ENCODE measurements at places on chromosomes 4 and X.
A peak's percentile ranks its signal among the peaks of the same experiment; 100 is the strongest.

GRCh38 chr4:5710065-5710960 is 688 bp upstream of the EVC start:
- no peak for DNase-seq

GRCh38 chrX:7617994-7618393 is 225.0 kb upstream of the VCX start:
- no peak for DNase-seq

DNA sequence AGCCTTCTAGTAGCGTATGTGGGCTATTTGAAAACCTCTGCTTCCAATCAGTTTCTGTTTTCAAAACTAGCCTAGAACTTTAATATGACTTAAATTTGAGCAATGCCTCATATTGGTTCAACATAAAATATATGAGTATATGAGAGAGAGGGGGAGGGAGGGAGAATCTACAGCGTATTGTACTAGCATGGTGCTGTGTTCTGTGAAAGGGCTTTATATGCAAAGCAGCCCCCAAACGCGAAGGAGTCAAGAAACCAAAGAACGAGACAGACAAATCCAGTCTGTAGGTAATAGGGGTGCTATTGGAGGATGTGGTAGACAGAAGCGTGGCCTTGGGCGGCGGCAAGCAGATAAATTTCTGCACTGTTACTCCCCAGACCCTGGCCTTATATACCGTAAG is 784 bp upstream of the ANXA5 start:
- peak; percentile 4 for DNase-seq

DNA sequence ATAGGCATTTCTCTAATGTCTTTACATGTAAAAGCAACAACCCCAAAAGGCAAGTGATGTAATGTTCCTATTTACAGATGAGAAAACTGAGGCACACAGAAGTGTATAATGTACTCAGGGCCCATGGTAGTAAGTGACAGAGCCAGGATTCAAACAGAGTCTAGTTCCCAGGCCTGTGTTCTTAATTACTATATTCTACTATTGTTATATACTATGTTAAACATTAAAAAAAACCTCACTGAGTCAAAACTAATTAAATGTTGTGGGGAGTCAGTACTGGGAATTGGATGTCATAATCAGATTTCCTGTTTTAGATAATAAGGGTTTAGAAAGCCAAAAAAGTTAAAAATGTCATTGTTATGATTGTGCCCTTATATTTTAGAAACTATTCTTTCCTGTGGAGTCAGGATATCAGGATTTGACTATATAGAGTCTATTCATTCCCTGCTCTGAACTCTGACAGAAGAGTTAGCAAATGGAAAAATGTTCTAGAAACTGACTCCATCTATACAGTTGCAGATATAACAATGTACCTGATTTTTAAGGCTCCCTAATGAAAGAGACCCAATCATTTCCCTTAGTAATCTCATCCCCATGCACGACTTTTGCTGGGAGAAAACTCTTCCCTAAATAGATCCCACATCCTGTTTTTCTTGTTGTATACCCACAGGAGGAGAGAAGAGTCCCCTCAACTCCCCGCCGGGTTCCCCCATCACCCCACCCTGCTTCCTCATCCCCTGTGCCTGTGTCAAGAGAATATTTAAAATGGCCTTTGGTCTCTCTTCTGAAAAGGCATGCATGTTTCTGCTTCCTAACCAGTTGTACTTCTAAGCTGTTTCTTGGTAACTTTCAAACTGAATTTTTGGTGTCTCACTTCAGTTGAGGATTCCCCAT is 69.7 kb downstream of the REELD1 start:
- no peak for DNase-seq

- DNase-seq, result no peak
These were observed at the start of gene DKK2 for GRCh38 chr4:107035819-107036583. TSS of gene DKK2 (minus strand) at chr4:107036313. CDS start at chr4:107035591, 722 bp downstream.

GRCh38 chr4:7505116-7505900 is 70.6 kb upstream of the PSAPL1 start:
- no peak for DNase-seq

GRCh38 chrX:130878350-130879341 is 24.4 kb downstream of the ENOX2 start:
- no peak for DNase-seq

DNA sequence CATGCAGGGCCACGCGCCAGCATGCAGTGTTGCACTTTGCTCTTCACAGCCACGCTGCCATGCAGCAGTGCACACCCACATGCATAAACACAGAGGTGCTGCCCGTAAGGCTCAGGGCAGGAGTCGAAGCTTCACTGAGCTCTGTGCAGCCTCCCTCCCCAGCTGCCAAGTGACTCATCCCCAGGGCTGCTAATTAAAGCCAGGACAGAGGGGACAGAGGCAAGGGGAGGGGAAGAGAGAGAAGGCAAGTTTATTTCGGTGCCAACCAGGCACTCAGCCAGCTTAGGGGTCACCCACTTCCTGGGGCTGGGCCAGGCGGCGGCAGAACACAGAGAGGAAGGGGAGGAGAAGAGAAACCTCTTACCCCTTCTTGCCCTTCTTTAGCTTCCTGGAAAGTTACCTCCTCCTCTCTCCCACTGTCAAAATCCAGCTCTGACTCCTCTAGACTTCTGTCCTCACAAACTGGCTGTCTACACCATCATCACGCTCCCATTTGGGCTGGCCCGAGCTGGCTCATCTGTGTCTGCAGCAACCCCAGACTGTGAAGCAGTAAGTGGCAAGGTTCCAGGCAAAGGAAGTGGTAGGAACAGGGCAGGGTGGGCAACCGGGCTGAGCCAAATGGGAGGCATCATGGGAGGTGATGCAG is 6.2 kb upstream of the IQSEC2 start:
- peak; percentile 28 for DNase-seq

DNA sequence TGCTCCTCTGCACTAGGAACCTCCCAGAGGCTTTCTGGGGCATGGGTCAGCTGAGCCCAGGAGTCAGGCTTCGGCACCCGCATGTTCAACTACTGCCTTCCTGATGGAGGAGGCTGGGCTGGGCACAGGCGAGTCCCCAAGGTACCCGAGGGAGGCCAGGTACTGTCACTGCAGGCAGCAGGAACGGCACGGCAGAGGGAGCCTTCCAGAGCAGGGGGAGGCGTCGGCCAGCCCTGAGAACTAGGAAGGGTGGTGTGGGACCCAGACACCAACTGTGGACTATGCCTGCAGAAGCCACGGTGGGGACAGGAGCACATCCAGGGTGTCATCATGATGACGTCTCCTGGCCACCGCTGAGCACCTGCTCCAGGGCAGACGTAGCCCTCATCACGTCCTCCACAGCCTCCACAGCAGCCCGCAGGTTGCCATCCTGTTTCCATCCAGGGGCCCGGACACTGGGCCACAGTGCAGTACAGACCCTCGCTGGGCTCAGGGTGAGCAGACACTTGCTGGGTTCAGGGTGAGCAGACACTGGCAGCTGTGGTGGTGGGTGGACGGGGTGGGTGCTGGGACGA is 40.8 kb downstream of the SORCS2 start:
- no peak for DNase-seq

GRCh38 chr4:121943941-121944340 is 7.9 kb downstream of the TRPC3 start:
- DNase-seq, result no peak

GRCh38 chrX:16979226-16979625 is 32.8 kb downstream of the REPS2 start:
- DNase-seq, result no peak

GRCh38 chr4:121011138-121011537 is 61.2 kb downstream of the NDNF start:
- DNase-seq, result no peak

GRCh38 chrX:108332281-108332680 is 105.9 kb downstream of the COL4A6 start:
- no peak for DNase-seq

DNA sequence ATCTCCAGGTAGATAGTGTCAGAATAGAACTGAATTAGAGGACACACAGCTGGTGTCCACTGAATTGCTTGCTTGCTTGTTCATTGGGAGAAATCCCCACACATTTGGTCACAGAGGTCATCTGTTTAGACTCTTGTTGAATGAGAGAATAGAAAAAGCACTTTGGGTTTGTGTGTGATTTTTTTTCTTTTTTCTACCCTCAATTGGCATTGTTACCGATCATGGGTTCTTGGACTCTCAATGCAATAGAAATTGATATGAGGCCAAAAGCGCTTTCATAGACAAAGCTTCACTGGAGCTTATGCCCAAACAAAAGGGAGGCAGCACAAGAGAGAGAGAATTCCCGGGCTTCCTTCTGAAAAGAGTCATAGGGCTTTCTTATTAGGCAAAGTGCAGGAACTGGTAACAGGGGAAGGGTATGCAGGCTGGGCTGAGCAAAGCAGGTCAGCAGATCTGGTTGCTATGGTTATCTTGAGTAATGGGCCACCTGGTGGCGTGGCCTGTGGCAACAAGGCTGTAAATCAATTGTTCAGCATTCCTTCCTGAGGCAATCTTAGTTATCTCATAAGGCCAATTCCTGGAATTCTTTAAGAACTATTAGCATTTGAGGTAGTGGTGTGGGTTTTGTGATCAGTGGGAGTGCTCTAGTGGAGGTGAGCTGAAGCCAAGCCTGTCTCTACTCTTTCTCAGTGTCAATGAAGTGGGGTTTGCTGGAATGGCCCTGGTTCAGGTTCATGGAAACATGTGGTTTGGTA is 5.3 kb upstream of the GPR82 start:
- no peak for DNase-seq

GRCh38 chr4:86536151-86536550 is 58.0 kb upstream of the PTPN13 start:
- no peak for DNase-seq

- no peak for DNase-seq
These were observed 123.6 kb upstream of the NR3C2 start for GRCh38 chr4:148565801-148566200.

- no peak for DNase-seq
These were observed 329.7 kb downstream of the FBXW7 start for GRCh38 chr4:152206185-152206584.

Data from central memory CD4-positive, alpha-beta T cell (primary cell).